Cardiac septum (tissue), 1 donor: ENCODE measurements at places on chromosomes 13 and 19.

GRCh38 chr13:112643759-112644459, 45.9 kb upstream of the ATP11A start:
- peak; percentile 54 for DNase-seq

- DNase-seq = no peak
Measured at GRCh38 chr19:46287585-46287984, 9.3 kb upstream of the HIF3A start.

DNA sequence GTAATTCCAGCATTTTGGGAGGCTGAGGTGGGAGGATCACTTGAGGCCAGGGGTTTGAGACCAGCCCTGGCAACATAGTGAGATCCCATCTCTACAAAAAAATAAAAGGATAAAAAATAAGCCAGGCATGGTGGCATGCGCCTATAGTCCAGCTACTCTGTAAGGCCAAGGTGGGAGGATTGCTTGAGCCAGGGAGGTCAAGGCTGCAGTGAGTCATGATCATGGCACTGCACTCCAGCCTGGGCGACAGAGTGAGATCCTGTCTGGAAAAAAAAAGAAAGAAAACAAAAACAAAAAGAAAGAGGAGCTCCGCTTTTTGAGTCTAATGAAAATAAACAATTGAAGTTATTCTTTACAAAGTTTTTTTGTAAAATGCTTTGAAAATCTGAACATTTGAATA, 326.2 kb downstream of the GPC5 start:
- DNase-seq = no peak

DNA sequence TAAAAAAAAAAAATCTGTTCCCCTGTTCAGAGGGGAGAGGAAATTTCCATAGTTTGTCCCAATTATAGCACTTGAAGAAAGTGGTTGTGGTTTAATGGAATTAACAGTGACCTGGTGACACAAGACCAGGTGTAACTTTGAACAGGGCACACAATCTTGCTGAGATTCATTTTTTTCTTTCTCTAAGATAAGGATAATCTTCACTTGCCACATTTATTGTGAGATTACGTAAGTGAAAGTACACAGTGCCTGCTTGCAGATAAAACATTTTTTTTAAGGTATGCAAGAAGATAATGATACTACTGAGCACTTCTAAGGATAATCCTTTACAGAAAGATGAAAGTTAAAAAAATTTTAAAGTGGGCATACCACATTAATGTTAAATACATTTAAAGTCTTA, 448.1 kb downstream of the DIAPH3 start:
- DNase-seq = no peak

DNA sequence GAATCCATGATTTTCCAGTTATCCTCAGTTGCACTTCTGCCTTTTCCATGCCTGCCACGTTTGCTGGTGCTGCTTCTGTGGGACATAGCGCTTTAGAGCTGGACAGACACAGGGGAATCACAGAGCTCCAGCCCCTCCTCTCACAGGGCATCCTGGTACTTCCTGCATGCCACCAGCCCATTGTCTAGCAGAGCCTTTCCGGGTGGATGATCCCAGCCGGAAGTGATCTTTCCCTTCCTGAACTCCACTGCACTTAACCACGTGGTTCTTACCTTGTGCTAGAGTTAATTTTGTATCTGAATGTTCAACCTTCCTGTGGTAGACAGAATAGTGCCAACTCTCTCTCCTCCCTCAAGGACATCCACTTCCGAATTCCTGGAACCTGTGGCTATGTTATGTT, 12.6 kb upstream of the OLFM4 start:
- no peak for DNase-seq

GRCh38 chr19:46373491-46374359, 26.8 kb downstream of the PPP5C start:
- DNase-seq = peak; percentile 91

- no peak for DNase-seq
Measured at GRCh38 chr19:39408392-39409207, 2.0 kb downstream of the ZFP36 start.

DNA sequence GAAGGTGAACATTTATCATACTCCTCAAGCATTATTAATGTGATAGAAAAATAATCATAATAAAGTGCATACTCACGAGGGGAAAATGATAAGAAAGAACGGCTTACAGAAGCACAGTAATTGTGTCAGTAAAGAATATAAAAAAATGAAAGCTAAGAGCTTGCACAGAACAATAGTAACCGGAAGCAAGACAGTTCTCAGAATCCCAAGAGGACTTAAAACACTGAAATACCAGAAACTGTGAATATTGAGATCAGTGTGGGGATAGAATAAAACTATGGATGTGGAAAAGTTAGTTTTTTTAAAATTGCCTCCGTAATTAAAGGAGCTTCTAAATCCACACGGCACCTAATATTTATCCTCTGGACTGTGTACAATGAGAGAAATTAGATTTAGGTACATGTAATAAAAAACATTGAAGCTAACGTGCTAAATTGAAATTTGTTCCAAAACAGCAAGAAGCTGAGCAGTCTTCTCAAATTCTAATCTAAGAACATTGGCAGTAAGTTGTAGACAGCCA, 482.7 kb downstream of the SLITRK6 start:
- no peak for DNase-seq

DNA sequence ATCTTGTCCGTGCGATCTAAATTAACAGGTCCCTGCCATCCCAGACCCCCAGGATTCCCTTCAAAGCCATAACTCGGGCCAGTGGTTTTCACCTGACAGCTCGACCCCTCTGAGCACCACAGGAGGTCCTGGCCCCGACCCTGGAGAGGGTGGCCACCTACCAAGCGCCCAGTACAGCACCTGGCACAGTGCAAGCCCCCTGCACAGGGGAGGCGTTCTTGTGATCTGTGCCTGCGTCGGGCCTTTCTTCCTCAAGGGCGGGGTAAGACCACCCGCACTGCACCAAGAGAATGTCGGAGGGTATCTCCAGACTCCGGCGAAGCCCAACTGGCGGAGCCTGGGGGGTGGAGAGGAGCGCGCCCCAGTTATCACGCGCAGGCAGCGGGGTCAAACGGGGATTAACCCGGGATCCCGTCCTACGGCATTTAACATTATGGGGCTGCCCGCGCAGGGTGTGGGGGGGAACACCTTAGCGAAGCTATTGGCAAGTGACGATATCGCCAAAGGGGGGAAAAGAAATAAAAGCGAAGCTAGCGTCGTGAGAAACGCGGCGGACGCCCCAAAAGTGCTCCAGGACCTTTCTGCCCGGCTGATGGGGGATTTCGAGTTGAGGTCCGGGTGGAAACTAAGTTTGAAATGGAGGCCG, 1.3 kb upstream of the HNRNPL start:
- DNase-seq = no peak

- DNase-seq = no peak
Measured at GRCh38 chr13:24133021-24133795, 27.3 kb upstream of the SPATA13 start.

- peak; percentile 51 for DNase-seq
Measured at GRCh38 chr13:112141643-112142400, 74.9 kb downstream of the SOX1 start.

- no peak for DNase-seq
Measured at GRCh38 chr19:32176591-32176990, 168.8 kb upstream of the ZNF507 start.

- no peak for DNase-seq
Measured at GRCh38 chr13:79435561-79435990, 29.5 kb upstream of the RBM26 start.
